ENCODE measurements at places on chromosomes 7 and 10.

- no peak for DNase-seq
Measured at GRCh38 chr10:130742941-130743675, 568.4 kb downstream of the TCERG1L start.

DNA sequence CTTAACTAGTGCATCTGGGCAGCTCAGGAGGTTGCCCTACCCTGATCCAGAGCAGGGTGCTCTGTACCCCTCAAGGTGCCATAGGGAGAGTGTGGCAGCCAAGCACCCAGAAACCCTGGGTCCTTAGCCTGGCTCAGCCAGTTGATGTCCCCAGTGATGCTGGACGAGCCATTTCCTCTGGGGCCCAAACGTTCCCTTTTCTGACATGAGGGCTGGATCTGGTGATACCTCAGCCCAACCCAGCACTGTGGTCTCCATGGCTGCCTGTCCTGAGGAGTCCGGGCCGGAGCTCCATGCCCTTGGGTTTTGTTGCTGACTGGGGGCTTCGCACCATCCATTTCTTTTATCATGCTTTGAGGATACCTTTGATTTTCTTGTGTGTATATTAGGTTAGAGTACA, 87.9 kb upstream of the IKZF1 start:
- DNase-seq = no peak

DNA sequence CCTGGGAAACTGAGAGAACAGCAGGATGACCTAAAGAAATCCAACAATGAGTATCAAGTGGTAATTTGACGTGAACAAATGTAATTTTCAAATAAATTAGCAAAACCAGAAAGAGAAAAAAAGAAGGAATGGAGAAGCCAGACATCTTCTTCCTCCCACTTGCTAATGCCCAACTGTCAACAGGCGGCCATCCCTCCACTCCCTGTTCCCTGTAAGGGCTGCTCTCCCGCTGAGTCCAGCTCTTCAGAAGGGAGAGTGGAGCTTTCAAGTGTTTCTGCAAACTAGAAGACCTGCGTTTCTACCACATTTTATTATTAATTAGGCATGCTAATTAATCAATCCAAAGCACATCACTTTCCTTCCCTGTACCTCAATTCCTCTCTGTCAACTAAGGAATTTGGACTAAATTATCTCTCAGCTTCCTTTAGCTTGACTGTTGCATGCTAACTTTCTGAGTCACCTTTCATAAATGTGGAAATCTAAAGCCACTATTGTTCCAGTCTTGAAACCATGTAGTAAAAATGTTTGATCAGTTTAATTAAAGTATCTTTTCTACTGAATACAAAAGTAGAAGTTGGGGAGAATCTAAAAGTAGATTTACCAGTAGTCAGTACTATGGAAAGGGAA, 48.4 kb upstream of the CUL1 start:
- no peak for DNase-seq

- no peak for DNase-seq
Measured at GRCh38 chr10:72756674-72757385, 64.9 kb downstream of the MCU start.

GRCh38 chr7:29039821-29040578, 81.9 kb upstream of the TRIL start:
- DNase-seq = no peak

All from cortex of kidney (tissue), 1 donor.